ENCODE measurements at places on chromosomes 7 and 10. TPM values are rescaled to one million over a fixed set of nuclear protein-coding genes. Genes with fewer than 3 reads are reported as not detected.

The HOXA4 gene
- not detected for total RNA-seq

The TEX36 gene
- not detected for total RNA-seq

The PCLO gene
- total RNA-seq, result 2.7 TPM

The GLUD1 gene
- total RNA-seq, result 176 TPM

DNA sequence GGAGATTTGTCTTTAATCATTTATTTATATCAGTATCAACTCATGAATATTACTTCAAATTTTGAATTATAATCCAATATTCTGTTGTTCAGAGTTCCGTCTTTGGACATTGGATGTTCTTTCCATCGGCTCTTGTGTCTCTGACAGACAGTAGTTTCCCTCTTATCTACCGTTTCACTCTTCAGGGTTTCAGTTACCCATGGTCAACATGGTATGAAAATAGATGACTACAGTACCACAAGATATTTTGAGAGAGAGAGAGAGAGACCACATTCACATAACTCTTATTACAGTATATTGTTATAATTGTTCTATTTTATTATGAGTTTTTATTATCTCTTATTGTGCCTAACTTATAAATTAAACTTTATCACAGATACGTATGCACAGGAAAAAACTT, 6.8 kb downstream of the SHTN1 start:
- H3K27me3 ChIP-seq, result no peaks in the 10 kb centered on the region
- no peak for DNase-seq
- H3K36me3 ChIP-seq, result peaks cover 8% of the 10 kb centered on the region
- H3K4me3 ChIP-seq, result no peak overlapping the region
- no peak overlapping the region for H3K27ac ChIP-seq
- no peaks in the 10 kb centered on the region for H3K4me1 ChIP-seq

DNA sequence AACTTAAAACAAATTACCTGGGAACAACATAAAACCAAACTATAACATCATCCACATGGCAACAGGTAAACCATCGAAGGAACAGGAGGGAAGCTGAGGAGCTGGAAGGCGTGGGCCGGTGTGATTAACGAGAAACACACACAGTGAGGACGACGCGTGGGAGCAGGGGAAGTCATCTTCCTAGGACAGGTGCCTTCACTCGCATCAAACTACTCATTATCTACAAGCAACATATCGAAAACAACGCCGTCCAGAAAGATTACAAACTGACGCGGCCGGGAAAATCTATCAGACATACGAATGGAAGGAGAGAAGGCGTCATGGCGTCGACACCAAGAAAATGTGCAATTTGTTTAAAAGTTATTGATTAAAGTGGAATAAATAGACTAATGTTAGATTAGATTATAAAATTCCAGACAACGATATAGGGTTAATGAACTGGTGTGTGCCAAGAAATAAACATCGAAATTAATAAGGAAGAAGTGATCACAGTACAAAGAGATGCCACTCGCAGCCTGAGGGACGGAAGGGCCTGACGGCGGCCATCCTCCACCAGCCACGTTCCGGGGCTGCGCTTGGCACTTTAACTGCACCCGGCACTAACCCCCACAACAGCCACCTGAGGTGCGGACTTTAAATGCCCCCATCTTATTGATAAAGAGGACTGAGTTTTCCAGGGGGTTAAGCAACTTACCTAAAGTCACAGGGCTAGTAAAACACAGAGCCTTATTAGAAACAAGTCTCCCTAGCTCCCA, 581.7 kb downstream of the DNAJB6 start:
- no peaks in the 10 kb centered on the region for H3K4me1 ChIP-seq
- H3K27me3 ChIP-seq, result no peaks in the 10 kb centered on the region
- no peak overlapping the region for H3K27ac ChIP-seq
- H3K36me3 ChIP-seq, result no peaks in the 10 kb centered on the region
- DNase-seq, result no peak

DNA sequence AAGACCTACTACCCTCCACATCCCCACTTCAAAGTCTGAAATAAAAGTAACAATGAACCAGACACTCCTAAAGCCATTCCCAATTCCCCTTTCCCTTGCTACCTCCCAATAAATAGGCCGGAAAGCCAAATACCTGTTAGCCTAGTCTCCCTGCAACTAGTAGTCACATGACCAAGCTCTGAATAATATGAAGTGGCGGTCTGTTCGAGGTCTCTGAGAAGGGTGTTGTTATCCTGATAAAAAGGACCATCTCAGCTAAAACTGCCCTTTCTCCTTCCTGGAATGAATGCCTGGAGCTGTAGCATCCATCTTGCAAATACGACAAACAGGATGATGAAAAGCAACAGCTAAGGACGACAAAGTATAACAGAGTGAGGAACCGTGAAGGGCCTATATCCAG, 6.0 kb downstream of the KIF5B start:
- H3K4me3 ChIP-seq, result no peak overlapping the region
- H3K27ac ChIP-seq, result no peak overlapping the region
- DNase-seq, result no peak
- no peaks in the 10 kb centered on the region for H3K27me3 ChIP-seq
- peaks cover 77% of the 10 kb centered on the region for H3K36me3 ChIP-seq
- peaks cover 15% of the 10 kb centered on the region for H3K4me1 ChIP-seq

GRCh38 chr7:47725031-47725780, 143.3 kb upstream of the TNS3 start:
- peak; percentile 31 for DNase-seq
- peak overlapping the region; percentile 85 for H3K27ac ChIP-seq
- H3K4me3 ChIP-seq, result no peak overlapping the region
- H3K4me1 ChIP-seq, result peaks cover 22% of the 10 kb centered on the region
- no peaks in the 10 kb centered on the region for H3K27me3 ChIP-seq
- no peaks in the 10 kb centered on the region for H3K36me3 ChIP-seq

DNA sequence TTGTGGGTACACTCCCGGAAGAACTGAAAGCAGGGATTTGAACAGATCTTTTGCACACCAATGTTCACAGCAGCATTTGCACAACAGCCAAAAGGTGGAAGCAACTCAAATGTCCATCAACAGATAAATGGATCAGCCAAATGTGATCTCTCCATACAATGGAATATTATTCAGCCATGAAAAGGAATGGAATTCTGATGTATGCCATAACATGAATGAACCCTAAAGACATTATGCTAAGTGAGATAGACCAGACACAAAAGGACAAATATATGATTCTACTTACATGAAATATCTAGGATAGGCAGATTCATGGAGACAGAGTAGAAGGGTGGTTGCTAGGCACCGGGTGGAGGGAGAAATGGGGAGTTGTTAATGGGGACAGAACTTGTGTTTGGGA, 36.7 kb downstream of the CLEC2L start:
- H3K36me3 ChIP-seq, result no peaks in the 10 kb centered on the region
- no peak overlapping the region for H3K27ac ChIP-seq
- no peaks in the 10 kb centered on the region for H3K27me3 ChIP-seq

- no peaks in the 10 kb centered on the region for H3K4me1 ChIP-seq
- no peak for DNase-seq
- H3K27me3 ChIP-seq, result no peaks in the 10 kb centered on the region
- H3K27ac ChIP-seq, result no peak overlapping the region
Measured at GRCh38 chr7:85820702-85821443, 634.0 kb upstream of the SEMA3D start.
